ENCODE measurements at places on chromosomes 12 and 14.
A peak's percentile ranks its signal among the peaks of the same experiment; 100 is the strongest.

DNA sequence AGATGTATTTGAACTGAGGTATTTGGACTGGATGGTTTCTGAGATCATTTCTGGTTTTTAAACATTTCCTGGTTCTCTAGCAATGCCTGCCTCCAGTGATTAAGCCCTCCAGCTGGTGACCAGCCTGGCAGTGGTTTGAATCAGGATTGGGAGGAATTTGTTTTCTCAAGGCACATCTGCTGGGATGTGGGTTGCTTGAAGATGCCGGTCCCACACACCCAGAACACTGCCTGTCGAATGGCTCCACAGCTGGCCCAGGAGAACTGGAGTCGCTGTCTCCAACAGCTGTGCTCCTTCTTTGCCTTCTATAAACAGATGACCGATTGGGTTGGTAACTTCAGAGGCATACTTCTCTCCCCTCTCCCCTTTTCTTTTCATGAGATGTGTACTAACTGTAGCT lies 258.0 kb upstream of the DDHD1 start:
- DNase-seq = peak; percentile 66

DNA sequence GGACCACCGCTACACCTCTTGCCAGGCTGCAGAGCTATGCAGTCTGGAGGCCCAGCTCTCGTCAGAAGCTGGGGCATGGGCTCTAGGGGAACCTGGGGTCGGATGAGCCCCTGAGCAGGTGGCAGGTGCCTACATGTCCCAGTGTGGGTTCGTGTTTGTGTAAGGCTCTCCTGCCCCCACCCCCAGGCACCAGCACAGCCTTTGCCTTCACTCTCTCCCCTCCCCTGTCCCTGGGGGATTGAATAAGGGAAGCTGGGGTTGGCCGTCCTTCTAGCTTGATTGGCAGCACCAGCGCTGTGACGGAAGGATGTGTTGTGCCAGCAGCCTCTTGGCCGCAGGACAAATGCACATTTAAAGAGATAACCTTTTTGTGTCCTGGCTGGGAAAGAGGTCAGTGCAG lies 34.8 kb upstream of the TSPAN9 start:
- no peak for DNase-seq

- DNase-seq = no peak
Observed at GRCh38 chr12:64528616-64529015, 76.7 kb downstream of the TBK1 start.

- no peak for DNase-seq
Observed at GRCh38 chr12:99121546-99121945, 476.5 kb downstream of the APAF1 start.

GRCh38 chr14:35504260-35504659 lies 29.7 kb upstream of the INSM2 start:
- no peak for DNase-seq

GRCh38 chr12:59859171-59859510 lies 263.3 kb downstream of the SLC16A7 start:
- no peak for DNase-seq

DNA sequence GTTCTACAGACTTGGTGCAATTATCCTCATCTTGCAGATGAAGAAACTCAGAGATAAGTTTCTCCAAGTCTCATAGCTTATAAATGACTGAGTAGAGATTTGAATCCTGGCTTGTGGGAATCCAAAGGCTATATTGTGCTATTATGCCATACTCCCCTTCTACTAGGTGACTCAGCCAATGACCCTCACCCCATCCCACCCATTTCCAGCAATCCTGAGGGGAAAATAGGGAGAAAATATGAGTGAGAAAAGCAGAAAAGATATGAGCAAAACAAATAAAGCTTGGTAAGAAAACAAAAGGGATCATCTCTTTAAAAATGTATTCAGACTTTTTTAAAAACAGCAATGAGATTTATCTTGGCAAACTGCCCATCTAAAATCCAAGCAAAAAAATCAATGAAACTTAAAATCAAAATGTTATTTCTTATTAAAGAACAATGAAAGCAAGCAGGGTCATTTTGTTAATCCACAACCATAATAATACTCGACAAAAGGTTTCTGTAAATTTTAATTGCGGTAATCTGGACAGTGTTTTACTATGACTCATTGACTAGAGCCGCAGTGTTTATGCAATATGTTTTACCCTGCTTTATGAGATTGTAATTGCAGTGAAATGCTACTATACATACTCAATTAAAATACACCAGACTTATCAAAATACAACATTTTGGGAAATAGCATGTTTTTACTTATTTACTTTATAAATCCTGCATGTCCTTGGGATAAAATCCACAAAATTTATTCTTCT lies 13.1 kb upstream of the LGR5 start:
- DNase-seq = peak; percentile 11

DNA sequence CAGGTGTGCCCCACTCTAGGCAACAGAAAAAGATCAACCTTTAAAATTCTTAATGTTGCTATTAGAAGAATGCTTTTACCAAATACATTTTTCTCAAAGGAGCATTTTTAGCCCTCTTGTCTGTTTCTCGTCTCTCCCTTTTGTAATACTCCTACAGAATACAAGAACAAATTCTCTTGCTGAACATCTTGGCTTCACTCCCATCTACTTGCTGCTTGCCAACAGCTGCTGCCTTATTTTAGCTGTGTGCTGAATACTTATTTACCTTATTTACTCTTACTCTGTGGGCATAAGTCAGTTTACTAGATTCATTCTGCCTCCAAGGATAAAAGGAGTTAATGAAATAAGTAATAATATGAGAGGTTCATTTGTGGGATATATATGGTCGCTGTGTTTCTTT lies 70.8 kb downstream of the POLR3B start:
- no peak for DNase-seq

- DNase-seq = peak; percentile 43
Observed at GRCh38 chr14:31206536-31207286, 882 bp downstream of the HECTD1 start.

GRCh38 chr14:69183735-69184134 lies 7.6 kb upstream of the EXD2 start:
- peak; percentile 19 for DNase-seq

DNA sequence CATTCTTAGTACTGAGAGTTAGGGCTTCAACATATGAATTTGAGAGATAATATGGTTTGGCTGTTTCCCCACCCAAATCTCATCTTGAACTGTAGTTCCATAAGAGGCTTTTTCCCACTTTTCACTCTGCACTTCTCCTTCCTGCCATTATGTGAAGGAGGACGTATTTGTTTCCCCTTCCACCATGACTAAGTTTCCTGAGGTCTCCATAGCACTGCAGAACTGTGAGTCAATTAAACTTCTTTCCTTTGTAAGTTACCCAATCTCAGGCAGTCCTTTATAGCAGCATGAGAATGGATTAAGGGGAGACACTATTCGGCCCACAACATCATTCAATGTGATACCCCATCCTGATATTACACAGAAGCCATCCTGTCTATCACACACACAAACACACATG lies 36.8 kb upstream of the ALG10B start:
- DNase-seq = no peak

- DNase-seq = no peak
Observed at GRCh38 chr14:66628636-66629035, 120.7 kb downstream of the GPHN start.

DNA sequence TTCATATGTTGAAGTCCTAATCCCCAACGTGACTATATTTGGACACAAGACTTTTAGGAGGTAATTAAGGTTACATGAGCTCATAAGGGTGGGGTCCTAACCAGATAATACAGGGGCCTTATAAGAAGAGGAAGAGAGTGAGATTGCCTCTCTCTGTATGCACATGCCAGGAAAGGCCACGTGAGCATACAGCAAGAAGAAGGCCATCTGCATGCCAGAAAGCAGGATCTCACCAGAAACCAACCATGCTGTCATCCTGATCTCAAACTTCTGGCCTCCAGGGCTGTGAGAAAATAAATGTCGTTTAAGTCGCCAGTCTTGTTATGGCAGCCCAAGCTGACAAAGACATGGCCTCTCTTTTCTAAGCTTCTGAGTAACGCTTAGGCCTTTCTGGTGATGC lies 69.0 kb upstream of the GPHB5 start:
- DNase-seq = no peak

GRCh38 chr14:90568405-90568804 lies 171.6 kb downstream of the CALM1 start:
- no peak for DNase-seq

GRCh38 chr12:121034616-121035305 lies 4.3 kb downstream of the OASL start:
- DNase-seq = peak; percentile 41

- DNase-seq = no peak
Observed at GRCh38 chr12:123483602-123484248, 25.8 kb downstream of the SNRNP35 start.

GRCh38 chr12:46663318-46663717 lies 162.5 kb downstream of the SLC38A4 start:
- DNase-seq = peak; percentile 28

- DNase-seq = peak; percentile 79
Observed at GRCh38 chr12:5442251-5443006, 10.5 kb downstream of the NTF3 start.

DNA sequence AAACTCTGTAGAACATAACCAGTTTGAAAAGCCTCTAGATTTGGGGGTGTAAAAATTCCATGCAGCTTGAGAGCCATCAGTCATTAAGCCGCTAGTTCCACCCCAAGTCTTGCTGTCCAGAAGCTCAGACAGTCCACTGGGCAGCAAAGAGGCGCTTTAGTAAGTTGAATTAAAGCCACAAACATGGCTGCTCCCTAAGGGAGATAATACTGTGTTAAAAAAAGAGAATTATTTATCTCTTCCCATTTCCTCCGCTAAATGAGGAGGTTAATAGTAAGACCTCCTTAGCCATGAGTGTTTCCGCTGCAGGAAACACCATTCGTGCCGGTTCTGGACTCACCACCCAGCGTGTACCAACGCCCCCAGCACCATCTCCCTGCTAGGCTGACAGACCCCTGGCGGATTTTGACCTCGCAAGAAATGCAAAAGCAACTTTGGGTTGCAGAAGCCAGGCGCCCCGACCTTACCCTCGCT lies 536 bp downstream of the TM7SF3 start:
- no peak for DNase-seq

DNA sequence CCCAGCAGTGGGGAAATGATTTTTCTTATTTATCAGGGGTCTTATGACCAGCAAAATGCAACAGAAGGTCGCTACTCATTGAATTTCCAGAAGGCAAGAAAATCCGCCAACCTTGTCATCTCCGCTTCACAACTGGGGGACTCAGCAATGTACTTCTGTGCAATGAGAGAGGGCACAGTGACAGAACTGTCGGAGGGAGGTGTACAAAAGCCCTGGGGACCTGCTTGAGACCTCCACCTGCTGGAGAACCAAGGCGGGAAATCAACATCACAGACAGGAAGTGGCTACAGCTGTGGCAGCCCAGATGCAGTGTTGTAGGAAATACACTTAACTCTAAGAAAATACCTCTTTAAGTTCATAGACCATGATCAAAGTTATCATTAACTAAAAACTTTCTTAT lies 250.9 kb upstream of the OR4E1 start:
- peak; percentile 11 for DNase-seq

GRCh38 chr14:97196336-97196735 lies 399.2 kb downstream of the VRK1 start:
- peak; percentile 41 for DNase-seq

DNA sequence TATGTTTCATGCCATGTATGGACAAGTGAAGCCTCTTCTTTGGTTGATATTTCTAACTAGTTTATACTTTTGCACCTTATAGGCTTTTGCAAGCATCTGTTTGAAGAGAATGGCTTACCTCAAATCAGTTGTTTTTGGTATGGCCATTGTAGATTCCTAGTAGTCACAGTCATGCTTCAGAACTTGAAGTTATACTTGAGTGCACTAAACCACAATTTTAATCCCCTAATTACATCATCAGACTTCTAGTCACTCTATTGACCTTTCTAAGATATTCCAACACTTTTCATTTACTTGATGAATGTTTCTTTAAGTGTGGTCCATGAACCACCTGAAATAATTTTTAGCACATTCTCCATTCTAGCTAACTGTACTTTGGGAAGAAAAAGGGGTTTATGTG lies 18.6 kb upstream of the KLRB1 start:
- DNase-seq = no peak

- peak; percentile 49 for DNase-seq
Observed at GRCh38 chr14:104130974-104131651, 7.3 kb upstream of the KIF26A start.

- no peak for DNase-seq
Observed at GRCh38 chr12:19544353-19544752, 105.1 kb downstream of the AEBP2 start.

DNA sequence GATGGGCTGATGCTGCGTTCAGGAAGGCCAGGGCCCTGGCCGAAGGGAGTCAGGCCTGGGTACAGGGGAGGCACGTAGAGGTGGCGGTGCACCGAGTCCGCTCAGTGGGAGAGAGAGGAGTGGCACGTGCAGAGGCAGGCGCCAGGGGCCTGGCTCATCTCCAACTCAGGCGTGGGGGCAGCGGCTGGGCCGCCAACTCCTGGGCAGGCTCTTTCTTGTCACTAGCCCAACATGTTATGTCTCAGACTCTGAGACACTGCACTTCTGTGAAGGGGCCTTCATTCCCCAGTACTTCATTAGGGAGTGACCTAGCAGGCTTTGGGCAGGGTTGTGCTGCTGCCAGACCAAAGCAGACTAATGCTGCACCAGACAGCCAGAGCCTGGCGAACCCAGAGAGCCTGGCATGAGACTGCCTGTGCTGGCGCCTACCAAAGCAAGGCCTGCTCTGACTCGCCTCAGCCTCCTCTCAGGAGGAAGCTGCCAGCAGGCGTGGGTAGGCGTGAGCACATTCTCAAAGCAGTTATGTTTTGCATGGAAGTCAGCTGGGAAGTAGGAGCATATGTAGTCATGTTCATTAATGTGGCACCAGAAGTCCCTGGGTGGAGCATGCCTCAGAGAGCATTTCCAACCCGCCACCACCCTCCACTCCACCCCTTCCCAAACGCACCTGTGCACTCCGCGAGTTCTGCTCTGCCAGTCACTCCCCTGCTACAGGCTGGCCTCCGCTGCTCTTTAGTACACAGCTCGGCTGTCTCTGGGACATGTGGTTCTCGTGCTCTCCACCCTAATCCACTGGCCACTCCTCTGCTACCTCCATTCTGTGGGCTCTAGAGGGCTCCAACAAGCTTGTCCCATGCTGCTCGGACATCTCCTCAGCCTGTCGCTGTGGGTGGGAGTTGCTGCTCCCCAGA lies 9.7 kb downstream of the CKB start:
- no peak for DNase-seq

DNA sequence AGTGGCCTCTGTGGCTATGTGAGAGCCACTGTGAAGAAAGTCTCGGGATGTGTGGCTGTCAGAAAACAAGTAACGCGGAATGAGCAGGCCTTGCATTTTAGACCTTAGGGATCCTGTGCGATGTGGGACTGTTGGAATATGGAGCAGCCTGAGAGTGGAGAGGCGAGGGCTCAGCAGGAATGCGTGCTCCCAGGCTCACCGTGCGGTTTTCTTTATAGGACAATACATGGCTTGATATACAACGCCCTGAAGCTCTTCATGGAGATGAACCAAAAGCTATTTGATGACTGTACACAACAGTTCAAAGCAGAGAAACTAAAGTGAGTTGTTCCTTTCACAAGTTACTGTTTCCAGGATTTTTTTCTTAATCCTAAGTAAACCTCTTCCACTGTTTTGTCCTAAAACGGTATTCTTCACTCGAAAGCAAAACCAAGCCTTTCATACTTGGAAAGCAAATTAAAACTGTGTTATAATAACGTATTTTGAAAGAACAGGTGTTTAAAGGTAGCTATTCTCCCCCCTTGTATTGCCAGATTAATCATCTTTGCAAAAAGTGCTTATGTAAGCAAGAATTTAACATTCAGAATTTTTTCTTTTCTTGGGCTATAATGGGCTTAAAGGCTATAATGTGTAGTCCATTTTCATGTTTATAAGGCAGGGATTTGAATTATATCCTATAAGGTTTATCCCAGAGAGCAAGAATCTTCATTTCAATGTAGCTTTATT lies 54.8 kb upstream of the DYNC1H1 start:
- no peak for DNase-seq

- no peak for DNase-seq
Observed at GRCh38 chr14:101960225-101960624, 4.1 kb upstream of the DYNC1H1 start.
